ENCODE measurements at places on chromosomes 2 and 18.

- DNase-seq = no peak
Observed at GRCh38 chr2:237723602-237724001, 75.0 kb upstream of the RBM44 start.

GRCh38 chr18:22346953-22347605 is 70.6 kb downstream of the CTAGE1 start:
- DNase-seq = no peak

DNA sequence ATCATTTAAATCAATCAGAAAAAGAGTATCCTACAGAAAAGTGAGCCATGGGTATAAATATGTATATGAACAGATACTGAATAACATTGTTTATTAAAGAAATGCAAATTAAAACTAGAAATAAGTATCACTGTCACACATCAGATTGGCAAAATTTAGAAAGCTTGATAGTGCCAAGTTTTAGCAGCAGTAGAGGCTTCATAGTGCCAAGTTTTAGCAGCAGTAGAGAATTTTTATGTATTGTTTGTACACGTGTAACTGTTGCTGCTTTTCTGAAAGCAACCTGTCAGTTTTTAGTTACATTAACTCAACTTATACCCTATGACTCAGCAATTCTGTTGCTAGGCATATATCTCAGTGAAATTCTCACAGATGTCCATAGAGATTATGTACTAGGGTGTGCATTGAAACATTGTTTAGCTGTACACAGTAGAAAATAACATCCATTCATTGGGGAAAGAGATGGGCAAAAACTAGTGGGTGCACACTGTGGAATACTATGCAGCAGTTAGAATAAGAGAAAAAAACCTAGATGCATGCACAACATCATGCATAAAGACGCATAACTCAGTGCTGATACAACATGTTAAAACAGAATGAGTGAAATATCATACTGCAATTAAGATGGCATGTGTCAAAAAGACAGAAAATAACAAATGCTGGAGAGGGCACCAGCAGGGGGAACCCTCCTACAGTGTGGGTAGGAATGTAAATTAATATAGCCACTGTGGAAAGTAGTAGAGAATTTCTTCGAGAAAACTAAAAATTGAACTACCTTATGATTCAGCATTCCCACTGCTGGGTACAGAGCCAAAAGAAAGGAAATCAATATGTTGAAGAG is 294.5 kb upstream of the NT5C1B start:
- no peak for DNase-seq

- DNase-seq = no peak
Observed at GRCh38 chr2:4085186-4085585, 381.8 kb downstream of the DCDC2C start.

- no peak for DNase-seq
Observed at GRCh38 chr2:190121971-190122370, 59.4 kb upstream of the MSTN start.

GRCh38 chr18:24060644-24061043 is 46.1 kb downstream of the TTC39C start:
- DNase-seq = no peak

DNA sequence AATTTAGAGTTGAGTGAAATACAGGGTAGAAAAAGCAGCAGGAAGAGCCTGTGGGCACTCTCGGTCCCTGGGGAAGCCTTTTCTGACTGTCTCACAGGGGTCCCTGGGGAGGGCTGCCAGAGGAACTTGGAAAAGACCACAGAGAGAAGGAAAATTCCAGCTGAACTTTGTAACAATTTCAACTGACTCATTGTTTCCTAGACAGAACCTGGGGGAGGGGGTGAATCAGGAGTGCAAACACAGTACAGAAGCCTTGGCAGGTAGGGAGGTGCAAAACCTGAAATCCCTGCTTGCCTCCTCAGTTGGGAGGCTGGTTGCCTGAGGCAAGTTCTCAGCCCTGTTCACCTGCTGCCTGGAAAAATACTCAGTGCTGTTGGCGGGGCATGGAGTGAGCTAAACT is 106.8 kb downstream of the GRB14 start:
- DNase-seq = no peak

GRCh38 chr2:202064171-202064880 is 8.7 kb upstream of the KIAA2012 start:
- DNase-seq = no peak

- DNase-seq = no peak
Observed at GRCh38 chr2:48440103-48440390, 89.9 kb upstream of the STON1 start.

GRCh38 chr2:191942090-191942738 is 95.3 kb upstream of the CAVIN2 start:
- DNase-seq = no peak

DNA sequence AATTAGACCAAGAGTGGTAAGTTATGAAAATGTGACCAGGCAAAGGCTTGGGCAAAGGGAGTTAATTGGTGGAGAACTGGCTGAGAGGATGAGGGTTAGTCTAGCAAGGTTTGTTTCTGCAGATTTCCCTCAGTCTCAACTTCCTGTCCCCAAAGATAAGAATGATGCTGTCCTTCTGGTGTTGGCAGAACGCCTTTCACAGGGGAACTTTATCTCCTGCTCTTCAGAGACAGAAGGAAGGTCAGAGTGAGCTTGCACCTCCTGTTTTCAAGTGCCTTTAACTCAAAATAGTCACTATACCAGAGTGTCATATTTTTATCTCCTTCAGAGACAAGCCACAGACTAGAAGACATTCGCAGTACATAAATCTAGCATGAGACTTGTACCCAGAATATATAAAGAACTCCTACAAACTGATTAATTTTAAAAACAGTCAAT is 95.7 kb downstream of the TEX51 start:
- no peak for DNase-seq

GRCh38 chr2:237475704-237476141 is 11.3 kb upstream of the MLPH start:
- no peak for DNase-seq

DNA sequence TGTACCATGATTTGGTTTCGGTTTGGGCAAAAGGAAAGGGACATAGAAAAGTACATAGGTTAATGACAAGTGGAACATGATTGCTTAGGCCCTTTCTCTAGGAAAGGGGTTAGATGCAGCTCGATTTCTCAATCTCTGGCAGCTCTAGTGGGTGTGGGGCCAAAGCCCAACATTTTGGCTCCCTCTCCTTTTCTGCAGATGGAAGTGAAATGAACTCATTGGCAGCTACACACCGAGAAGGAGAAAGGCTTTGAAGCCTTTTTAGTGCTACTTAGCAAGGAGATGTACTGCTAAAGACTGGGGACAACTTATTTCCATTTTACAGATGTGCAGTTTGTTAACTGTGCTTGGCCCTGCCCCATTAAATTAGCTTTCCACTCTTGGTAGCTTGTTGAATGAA is 93.8 kb downstream of the LYPD6B start:
- no peak for DNase-seq

DNA sequence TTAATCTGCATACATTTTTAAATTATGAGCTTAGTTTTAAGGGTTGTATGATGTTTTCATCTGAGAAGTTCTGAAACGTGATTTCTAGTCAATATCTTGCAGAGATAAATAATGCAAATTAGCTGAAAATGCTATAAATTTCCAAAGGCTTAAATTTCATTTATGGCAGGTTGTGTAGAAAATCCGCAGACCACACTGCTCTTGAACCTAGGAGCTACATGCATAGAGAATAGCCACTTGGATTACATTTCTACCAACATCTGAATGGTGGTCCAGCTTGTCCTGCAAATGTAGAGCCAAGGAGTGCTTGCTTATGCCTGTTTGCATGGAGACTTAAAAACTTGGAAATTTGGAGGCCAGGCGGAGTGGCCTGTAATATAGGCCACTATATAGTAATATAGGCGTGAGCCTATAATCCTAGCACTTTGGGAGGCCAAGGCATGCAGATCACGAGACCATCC is 6.8 kb downstream of the MAT2A start:
- DNase-seq = no peak

DNA sequence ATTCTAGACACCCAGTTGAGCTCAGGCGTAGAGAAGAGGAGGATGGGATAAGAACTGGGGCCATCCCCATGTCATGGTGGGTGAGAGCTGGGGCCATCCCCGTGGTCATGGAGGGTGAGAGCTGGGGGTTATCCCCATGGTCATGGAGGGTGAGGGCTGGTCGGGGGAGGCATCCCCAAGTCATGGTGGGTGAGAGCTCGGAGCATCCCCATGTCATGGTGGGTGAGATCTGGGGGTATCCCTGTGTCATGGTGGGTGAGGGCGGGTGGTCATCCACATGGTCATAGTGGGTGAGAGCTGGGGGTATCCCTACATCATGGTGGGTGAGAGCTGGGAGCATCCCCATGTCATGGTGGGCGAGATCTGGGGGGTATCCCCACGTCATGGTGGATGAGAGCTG is 52.5 kb downstream of the IL1RL2 start:
- no peak for DNase-seq

GRCh38 chr18:46471809-46472498 is 185.1 kb downstream of the LOXHD1 start:
- DNase-seq = no peak

GRCh38 chr2:140851258-140851981 is 1279.4 kb downstream of the LRP1B start:
- DNase-seq = no peak

- DNase-seq = no peak
Observed at GRCh38 chr18:6096730-6097129, 201.4 kb upstream of the TMEM200C start.
